ENCODE measurements at places on chromosomes 11 and 22.
A peak's percentile ranks its signal among the peaks of the same experiment; 100 is the strongest.

GRCh38 chr11:8863838-8864237 lies 47.2 kb upstream of the AKIP1 start:
- DNase-seq = no peak

DNA sequence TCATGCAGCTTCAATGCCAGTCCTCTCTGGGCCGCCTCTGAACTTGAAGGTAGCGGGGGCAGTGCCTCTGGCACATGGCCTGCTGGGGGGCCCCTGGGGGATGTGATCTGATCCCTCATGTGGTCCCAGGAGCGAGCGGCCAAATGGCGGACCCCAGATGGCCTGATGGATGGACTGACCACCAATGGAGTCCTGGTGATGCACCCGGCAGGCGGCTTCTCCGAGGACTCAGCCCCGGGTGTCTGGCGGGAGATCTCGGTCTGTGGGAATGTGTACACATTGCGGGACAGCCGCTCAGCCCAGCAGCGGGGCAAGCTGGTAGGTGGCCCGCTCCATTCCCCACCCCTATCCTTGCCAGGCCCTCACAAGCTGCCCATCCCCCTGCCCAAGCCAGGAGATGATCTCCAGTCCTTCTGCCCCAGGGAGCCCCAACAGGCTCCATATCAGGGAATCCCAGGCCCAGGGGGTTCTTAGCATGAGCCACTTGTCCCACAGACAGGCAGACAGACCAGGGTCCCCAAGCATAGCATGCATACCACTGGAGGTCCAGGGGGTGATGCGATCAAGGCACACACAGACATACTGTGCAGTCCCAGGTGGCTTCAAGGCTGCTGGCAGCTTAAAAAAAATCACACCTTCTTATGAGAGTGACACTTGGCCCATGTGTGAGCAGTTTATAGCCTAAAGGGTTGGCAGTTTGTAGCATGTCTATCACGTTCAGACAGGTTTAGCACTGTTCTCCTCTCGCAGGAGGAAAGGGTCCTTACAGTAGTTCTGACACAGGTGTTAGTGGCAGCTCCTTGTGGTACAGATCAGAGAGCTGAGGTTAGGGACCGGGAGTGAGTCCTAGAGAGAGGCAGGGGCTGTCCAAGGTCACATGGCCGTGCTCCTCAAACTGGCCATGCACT lies 6.4 kb upstream of the DPP3 start:
- no peak for DNase-seq

GRCh38 chr11:47986219-47986618 lies 5.9 kb downstream of the PTPRJ start:
- DNase-seq = no peak

- DNase-seq = no peak
Measured at GRCh38 chr11:73217810-73218105, 323 bp upstream of the P2RY2 start.

DNA sequence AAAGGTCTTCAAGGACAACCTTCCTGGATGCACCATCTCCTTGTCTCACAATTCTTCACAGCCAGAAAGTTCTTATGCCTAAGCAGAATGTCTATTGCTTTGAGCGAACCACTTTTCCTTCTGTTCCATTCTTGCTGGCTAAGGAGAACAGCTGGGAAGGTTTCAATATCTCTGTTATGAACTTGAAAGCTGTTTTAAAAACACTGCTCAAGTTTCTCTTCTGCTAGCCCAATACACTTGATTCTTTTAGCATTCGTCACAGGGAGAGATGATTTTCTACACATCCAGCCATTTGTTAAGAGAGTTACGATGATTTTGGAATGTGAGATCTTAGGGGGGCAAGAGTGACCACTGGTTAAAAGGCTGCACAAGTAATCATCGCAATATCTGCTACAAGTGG lies 249.3 kb downstream of the KIRREL3 start:
- DNase-seq = no peak

DNA sequence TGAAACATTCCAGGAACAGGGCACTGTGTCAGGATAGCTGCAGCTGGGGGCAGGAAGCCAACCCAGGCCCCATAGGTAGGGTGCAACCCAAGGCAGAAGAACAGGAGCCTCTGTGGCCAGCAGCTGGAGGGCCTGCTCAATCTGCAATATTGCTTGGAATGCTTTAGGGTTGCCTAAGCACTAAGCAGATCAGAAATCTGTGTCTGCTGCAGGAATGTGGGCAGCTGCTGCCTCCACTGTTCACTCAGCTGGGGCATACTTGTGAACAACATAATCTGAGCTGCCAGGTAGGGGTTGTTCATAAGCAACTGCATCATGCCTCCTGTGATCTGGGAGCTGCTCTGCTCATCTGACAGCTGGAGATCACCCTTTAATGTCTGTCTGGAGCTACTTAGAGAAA lies 1.7 kb downstream of the UBQLNL start:
- DNase-seq = no peak

DNA sequence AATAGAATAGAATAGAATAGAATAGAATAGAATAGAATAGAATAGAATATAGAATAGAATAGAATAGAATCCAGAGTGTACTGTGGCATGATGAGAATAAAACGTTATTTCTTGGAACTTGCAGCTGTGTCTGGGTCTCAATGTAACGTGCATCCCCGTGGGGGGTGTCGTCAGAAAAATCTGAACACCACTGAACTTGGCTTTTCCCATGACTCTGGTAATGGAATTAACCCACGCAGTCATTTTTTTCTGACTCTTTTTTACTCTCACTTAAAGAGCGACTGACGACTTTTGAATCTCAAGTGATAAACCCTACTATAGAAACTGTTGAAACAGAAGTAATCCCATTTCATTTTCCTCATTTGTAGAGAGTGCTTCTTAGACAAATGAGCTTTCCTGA lies 92.4 kb upstream of the BID start:
- no peak for DNase-seq

GRCh38 chr11:111945198-111945597 lies 8.1 kb downstream of the DIXDC1 start:
- no peak for DNase-seq

DNA sequence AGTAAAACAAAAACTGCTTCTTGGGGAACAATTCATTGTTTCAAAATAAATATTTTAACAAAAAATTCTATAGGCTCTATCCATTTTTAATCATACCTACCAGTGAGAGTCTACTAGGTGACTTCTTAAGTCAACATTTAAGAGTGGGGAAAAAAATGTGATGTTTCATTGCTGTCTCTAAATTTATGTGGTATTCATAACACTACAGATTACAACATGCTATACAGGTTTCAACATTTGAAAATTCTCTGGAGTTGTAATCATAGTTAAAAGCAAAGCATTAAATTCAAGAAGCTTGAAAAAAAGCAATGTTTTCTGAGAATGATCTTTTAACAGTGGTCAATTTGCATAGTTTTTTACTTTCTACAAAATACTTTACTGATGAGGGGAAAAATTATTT lies 18.3 kb downstream of the SBF2 start:
- DNase-seq = no peak

GRCh38 chr11:130508913-130509312 lies 60.5 kb downstream of the ADAMTS15 start:
- no peak for DNase-seq

DNA sequence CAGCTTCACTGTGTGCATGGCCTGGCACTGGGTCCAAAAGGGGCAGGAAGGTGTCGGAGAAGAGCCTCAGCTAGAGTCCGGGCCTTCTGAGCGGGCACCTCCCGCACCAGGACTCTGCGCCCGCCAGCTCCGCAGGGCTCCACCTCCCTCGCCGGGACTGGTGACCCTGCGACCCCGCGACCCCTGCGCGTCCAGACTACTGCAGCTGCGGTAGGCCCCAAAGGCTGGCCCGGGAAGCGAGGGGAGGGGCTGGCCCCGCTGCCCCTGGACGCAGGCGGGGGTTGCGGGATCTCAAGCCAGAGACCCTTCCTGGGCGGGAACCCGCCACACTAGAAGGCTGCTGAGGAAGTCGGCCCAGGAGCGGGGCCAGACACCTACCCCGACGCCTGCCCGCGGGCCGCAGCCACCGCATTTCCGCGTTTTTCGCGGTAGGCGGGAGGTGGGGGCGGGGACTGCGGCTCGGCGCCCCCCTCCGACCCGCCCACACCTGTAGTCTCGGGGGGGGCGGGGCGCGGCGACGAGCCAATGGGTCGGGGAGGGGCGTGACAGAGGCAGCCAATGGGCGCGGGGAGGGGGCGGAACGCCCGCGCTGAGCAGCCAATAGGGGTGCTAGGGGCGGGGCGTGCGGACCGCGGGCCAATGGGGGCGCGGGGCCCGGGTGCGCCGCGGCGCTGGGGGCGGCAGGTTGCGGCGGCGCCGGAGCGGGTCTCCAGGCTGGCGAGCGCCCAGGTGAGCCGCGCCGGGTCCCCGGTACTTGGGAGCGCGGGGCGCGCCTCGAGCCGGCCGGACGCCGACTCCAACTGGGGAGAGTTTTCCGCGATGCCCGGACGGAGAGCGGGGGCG lies at the start of the genes LMNTD2 and RASSF7:
Gene LMNTD2, minus strand, starts transcription at position 434 of the 843 bp plus-strand sequence. Its CDS starts 22 bp downstream, at position 412.
Gene RASSF7, plus strand, starts transcription at position 666 of the 843 bp plus-strand sequence. CDS start 799 bp downstream, outside the sequence.
- peak; percentile 31 for DNase-seq

- DNase-seq = no peak
Measured at GRCh38 chr11:82829101-82829500, 71.1 kb downstream of the PRCP start.

DNA sequence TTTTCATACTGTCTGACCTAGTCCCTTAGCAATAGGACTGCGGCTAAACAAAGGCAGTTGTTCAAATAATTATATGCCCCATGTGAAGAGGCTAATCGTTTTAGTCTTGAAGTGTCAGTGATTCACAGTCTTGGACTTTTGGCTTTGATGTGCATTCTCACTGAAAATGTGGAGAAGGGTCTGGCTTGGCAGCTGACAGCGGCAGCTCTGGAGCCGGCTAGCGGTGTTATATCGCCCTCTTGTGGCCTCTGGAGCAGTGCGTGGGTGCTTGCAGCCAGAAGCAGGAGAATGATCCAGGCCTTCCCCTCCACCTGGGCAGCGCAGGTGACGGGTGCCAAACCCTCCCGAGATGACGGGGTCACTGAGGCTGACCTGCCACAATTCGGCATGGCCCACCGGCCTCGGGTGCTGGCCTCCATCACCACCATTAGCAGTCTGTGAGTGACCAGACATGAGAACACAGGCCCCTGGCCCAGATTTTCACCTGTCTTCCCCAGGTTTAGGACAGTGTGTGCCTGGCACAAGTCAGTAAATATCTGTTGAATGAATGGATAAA lies 90.3 kb upstream of the PITPNB start:
- peak; percentile 78 for DNase-seq

DNA sequence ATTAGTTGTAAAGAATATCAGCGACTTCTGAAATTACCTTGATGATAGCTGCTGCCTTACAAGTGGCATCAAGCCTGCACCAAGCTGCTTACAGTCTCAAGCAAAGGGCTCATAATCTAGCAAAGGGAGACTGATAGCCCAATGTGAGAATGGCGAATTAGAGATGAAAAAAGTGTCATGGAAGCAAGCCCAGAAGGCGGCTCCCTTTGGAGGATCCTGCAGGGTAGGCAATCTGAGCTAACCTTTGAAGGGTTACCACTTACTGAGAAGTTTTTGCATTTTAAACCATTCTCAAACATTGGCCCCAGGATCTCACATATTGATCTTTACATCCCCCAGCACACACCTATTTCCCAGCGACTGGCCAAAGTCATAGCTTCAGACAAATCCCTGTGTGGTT lies 18.5 kb downstream of the GAB2 start:
- DNase-seq = no peak

DNA sequence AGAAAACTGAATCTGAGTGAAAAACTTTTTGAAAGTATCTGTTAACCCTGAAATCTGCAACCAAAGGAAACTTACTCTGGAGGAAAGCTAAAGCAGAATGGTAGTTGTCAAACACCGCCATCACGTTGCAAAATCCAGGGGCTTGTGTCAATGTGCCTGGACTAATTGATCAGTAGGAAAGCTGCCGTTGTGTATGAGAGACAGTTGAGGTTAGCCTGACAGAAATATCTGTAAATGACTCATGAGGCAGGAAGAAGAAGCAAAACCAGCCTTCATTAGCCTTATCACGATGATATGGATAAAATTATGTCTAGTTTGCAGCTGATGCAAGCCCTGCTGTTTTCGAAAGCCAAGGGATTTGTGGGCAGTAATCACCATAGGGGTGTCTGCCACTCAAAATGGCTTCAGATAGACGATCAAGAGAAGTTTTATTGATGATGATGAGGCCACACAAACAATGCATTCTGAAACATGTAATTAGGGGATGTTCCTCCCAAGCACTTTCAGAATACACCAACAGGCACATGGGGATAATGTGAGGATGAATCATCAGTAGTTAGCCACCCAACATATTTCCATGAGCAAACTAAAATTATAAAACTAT lies 8.9 kb downstream of the SCGB1A1 start:
- no peak for DNase-seq

- DNase-seq = no peak
Measured at GRCh38 chr22:35903571-35904335, 124.9 kb downstream of the RBFOX2 start.

- DNase-seq = no peak
Measured at GRCh38 chr22:28024422-28024888, 105.4 kb upstream of the PITPNB start.

DNA sequence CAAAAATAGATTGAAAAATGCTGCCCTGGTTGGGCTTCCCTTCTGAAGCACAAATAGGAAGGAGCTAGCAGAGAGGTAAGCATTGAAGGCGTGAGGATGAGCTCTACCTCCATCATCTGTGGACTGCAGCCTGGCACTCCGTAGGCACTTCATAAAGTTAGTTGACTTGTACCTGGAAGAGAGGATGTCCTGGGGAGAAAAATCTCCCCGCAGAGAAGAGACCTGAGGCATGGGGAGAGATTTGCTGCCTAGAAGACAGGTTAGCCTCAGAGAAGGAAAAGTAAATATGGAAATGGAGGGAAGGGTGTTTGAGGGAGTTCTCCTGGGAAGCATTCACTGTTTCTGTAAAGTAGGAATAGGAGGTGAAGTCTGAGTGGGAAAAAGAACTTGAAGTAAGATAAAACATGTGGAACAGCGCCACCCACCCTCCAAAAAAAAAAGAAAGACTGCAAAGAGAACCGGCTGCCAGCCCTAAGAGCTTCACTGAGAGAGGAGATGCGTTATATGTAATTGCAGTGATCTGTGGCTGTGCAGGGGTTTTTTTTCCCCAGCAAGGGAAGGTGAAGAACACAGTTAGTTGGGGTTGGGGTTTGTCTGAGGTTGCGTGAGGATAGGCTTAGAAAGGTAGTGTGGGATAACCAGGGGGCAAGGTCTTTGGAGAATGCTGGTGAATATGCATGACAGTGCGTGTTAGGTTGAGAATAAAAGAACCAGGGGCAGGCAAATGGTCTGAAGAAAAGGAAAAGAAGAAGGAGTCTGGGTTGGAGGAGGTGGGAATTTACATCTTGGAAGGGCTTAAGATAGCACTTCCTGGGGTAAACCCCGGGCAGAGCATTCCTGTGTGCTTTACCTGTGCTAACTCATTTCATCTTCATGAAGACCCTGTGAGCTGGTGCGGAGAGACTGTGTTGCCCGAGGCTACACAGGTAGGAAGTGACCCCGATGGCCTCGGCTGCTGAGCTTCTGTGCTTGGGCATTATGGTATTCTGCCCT lies 16.0 kb downstream of the TNRC6B start:
- DNase-seq = no peak

DNA sequence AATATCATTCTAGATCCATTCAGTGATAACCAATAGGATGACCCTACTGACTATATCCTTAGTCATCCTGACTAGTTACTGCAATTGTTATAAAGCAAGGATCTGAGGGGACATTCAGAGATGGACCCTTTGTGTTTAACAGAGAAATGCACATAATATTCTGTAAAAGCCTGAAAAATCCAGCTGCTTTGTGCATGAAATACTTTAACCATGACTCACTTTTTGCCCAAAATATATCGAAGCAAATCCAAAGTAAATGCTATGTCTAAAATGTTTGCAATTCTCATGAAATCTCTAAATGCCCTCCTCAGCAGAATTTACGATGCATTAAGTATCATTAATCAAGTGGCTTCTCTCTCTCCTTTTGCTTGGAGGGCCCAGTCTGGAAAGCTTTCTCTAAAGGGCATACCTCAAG lies 178.8 kb upstream of the MTMR2 start:
- no peak for DNase-seq

Measured in C1 segment of cervical spinal cord (tissue), 14 donors.